Stimulated activated CD8-positive, alpha-beta memory T cell treated with anti-CD3 and anti-CD28 coated beads, Interleukin-15, amount 100 ng/mL, for 1 hour (primary cell): ENCODE measurements at places on chromosomes 1 and 21.

- DNase-seq = no peak
These were observed 10.0 kb downstream of the EXOC8 start for GRCh38 chr1:231327617-231328016.

DNA sequence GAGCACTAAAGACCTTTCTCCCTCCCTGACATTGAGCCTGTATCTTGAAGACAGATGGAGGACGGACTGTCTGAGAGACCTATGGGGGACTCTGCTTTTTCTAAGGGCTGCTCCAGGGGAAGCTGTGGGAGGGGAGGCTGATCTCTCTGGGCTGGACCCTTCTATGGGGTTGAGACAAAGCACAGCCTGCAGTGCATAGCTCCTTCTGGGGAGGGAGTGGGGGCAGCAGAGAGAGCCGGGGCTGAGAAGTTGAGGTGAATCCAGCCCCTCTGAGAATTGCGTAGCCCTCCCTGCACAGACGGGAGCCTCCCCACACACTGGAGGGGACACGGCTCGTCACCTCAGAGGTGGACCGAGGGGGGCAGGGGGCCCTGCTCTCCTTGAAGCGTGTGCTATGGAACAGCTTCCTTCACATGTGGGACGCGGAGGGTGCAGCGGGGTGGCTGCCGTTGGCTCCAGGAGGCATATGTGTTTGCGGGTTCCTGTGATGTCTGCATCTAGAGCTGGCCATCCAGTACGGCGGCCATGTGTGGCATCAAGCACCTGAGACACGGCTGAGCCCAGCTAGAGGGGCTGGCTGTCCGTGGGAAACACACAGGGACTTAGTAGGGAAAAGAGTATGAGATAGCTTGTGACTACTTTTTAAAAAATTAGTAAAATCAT lies 299.1 kb downstream of the CAMTA1 start:
- DNase-seq = no peak

DNA sequence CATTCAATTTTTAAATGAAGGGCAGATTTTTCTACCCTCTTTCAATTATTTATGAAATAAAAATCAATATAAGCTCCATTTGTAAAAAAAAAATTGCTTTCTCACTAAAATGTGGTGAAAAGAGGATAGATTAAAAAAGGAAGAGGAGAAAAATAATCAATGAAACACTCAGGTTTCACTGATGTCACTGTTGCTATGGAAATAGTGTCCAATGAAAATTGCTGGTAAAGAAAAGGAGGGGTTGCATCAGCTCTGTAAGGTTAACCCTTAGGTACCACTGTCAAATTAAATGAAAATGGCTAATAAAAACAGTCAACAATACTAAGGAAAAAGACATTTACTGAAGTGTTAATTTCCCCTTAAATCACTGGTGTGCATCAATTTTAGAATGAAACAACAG lies 91.6 kb upstream of the TTC39A start:
- DNase-seq = no peak

GRCh38 chr1:20787840-20788795 lies 1.0 kb upstream of the HP1BP3 start:
- no peak for DNase-seq

DNA sequence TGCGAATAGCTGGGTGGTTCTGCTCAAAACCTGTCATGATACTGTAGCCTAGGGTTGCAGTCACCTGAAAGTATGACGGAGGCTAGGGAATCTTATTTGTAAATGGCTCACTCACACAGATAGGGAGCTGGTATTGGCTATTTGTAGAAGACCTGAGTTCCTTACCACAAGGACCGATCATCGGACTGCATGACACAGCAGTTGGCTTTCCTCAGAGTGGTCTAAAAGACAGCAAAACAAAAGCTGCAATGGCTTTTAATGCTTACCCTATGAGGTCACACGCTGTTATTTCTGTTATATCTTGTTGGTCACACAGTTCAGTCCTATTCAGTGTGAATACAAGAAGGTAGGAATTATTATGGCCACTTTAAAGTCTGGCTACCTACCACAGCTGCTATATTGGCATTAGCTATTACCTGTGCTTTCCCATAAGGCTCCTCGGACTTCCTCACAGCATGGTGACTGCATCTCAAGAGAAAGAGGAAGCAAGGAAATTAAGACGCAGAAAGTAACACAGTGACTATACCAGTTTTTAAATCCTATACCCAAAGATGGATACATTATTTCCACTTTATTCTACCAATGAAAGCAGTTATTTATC lies 68.4 kb upstream of the LRRC7 start:
- DNase-seq = no peak

DNA sequence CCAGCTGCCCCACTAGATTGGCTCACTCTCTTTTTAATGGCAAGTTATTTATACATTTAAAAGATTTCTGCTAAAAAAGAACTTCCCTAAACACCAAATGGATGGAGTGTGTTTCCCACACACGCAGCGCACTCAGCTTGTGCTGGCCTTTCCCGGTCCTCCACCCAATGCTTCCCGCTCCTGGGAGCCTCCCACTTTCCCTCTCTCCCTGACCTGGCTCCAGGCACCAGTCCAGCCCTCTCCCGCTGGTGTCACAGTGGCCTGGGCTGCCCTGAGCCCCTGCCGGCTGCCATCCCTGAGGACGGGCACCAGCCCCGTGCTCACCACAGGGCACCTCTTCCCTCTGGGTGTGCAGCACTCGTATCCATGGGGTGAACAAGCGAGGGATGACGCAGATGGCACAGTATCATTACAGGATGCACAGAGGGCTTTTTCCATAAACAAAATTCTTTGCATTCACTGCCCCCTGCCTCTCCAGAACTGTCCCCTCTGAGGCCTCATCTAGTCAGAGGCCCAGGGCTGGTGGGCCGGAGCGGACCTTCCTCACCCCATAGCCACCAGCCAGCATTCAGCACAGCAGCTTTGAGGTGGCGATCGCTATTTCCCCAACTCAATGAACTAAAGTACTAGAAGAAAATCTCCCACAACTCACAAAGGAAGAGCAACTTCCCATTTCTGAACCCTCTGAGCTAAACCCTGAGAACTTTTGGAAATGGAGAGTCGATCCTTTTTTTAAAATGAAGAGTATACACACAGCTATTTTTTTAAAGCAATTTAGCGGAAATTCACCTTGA lies 68.5 kb downstream of the SLC37A1 start:
- no peak for DNase-seq

GRCh38 chr1:201481004-201481380 lies 12.0 kb upstream of the PHLDA3 start:
- DNase-seq = no peak

- no peak for DNase-seq
These were observed 6.7 kb upstream of the PYHIN1 start for GRCh38 chr1:158924677-158925076.

GRCh38 chr1:22127248-22127647 lies 15.6 kb downstream of the WNT4 start:
- no peak for DNase-seq

DNA sequence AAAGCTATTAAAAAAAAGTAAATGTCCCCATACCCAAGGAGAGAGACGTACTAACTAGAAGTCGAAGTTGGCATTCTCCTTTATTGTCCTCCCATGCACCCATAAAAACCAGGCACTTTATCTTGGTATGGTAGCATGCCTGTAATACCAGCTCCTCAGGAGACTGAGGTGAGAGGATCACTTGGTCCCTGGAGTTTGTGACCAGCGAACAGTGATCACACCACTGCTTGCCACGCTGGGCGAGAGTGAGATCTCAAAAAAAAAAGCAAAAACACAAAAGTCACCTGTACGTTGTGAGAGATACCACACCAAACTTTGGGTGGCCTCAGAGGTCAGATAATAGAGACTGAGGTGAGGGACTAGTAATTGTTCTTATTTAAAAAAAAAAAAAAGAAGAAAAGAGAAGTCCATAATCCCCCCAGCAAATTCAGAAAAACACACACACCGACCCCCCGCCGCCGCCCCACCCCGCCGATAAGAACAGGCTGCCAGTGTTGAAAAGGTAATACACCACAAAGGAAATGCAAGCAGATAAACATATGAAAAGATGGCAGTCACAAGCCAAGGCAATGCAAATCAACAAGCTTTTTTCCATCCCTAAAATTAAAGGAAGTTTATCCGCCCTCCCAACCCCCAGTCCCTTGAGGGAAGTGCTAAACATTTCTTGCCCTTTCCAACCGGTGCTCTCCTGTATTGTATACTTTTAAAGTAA lies 3.6 kb downstream of the L1TD1 start:
- DNase-seq = no peak

DNA sequence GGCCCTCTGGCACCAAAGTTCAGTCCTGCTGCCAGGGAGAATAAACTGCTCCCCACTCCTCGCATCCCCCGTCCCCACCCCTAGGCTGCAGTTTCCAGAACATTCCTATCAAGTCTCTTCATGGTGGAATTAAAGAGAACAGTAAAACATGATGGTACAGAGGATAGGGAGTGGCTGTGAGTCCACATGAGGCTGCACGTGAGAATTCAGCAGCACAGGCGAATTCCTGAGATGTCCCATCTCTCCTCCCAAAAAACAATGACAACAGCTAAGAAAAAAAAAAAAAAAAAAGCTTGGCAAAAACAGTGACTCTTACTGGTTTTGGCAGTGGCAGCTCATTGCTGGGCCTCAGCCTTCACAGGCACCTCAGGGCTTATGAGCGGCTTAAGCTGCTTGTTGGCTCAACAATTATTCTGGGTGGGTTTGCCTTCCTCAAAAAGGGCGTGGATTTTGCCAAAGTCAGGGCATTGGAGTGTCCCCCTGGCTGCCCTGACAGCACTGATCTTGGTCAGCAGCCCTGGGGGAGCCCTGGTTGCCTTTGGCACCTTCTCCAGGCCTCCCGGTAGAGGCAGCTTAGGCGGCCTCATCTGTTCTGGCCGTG lies 5.7 kb upstream of the IFFO2 start:
- DNase-seq = no peak

DNA sequence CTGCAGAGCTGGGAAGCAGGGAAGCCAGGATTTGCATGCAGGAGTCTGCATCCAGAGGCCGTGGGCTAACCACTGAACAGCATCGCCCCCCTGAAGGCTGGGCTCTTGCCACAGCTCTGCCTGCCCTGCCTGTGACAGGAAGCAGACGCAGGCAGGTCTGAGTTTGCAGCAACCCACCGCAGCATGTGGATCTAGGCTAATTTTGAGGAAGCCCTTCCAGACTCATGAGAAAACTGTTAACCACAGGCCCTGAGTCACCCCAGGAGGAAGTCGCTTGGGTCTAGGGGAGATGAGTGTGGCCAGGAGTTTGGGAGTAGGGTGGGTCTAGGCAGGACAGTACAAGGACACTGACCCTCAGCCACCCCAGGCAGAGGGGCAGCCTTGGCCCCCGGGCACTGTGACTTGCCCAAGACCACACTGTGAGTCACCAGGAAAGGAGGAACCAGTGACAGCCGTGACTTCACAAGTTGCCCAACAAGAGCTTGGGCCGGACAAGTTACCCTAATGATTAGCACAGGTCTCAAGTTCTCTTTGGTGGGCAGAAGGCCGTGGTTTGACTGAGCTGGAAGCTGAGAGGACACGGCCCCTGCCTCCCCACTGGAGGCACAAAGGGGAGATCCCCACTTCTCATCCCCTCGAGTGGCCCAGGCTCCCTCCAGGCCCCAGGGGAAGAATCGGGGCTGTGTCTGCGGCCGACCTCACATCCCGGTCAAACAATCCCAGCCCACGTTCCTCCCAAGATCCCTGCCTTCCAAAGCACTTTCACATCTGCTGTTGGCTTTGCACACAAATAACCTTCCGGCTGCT lies 826 bp downstream of the LAPTM5 start:
- DNase-seq = peak; percentile 49

- DNase-seq = no peak
These were observed 32.9 kb downstream of the FCRL5 start for GRCh38 chr1:157519451-157519850.

DNA sequence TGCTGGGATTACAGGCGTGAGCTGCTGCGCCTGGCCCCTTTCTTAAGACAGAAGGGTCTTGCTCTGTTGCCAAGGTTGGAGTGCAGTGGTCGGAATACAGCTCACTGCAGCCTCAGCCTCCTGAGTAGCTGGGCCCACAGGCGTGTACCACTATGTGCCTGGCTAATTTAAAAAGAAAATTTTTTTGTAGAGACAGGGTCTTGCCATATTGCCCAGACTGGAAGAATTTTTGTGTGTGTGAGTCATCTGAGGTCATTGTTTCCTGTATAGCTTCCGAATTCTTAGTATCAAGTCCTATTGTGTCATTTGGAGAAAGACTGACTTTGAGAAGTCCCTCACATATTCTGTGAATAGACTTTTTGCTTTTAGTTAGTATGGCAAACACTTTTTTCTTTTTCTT lies 4.7 kb downstream of the SZRD1 start:
- DNase-seq = no peak

GRCh38 chr1:154765970-154766369 lies 104.1 kb downstream of the KCNN3 start:
- no peak for DNase-seq

DNA sequence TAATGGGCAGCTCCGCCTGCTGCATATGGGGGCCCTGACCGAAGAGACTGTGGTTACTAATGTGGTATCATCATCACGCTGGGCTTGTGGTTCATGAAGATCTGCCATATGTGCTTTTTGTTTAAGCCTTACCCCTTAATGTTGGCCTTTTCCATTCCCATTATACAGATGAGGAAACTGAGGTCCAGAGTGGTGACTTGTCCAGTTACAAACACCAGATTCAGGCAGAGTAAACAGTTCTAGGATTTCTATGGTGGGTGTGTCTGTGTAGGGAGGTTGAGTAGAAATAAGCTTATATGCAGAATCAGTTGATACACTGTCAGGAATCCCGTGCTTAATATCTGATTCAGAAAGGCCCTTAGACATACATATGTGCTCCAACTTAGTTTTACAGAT lies 691 bp downstream of the UTP11 start:
- no peak for DNase-seq

- DNase-seq = no peak
These were observed 15.2 kb downstream of the C21orf58 start for GRCh38 chr21:46308431-46308830.

- no peak for DNase-seq
These were observed 19.9 kb downstream of the RUNX3 start for GRCh38 chr1:24910210-24910609.

DNA sequence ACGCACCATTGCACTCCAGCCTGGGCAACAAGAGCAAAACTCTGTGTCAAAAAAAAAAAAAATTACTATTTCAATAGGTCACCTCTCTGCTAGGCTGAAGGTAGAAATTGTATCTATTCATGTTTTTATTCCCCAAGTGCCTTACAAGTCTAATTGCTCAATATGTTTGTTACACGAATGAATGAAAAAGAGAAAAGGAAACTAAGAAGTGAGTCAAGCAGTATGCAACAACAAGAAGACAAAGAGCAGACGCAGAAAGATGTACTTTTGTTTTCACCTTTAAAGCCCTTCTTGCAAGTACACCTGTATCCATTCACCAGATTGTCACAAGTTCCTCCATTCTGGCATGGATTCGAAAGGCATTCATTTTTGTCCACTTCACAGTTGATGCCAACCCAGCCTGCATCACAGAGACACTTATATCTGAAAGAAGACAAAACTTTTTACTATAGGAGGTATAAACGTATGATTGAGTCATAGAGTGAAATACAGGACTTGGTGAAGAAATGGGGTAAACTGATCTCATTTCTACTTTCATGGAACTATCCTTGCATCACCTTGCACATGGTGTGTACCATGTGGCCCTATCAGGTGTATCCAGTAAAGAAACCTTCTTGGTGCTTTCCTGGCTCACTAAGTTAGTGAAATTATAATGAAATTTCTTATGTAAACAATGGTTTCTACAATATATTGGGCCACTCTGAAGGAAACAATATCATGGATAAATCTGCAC lies 57.1 kb upstream of the ADAM30 start:
- DNase-seq = no peak
